ENCODE measurements at places on chromosomes 3 and 15. TPM values are rescaled to one million over a fixed set of nuclear protein-coding genes. Genes with fewer than 3 reads are reported as not detected.

The TRPM1 gene
- total RNA-seq: 3.5 TPM

The ADAMTS9 gene
- 132 TPM for total RNA-seq

The GJD2 gene
- not detected for total RNA-seq

The ANKDD1A gene
- total RNA-seq: 3.6 TPM

- no peak for DNase-seq
Observed at GRCh38 chr3:23671851-23672589, 133.7 kb upstream of the UBE2E1 start.

GRCh38 chr3:165874663-165875489 is 37.7 kb upstream of the BCHE start:
- DNase-seq: no peak

DNA sequence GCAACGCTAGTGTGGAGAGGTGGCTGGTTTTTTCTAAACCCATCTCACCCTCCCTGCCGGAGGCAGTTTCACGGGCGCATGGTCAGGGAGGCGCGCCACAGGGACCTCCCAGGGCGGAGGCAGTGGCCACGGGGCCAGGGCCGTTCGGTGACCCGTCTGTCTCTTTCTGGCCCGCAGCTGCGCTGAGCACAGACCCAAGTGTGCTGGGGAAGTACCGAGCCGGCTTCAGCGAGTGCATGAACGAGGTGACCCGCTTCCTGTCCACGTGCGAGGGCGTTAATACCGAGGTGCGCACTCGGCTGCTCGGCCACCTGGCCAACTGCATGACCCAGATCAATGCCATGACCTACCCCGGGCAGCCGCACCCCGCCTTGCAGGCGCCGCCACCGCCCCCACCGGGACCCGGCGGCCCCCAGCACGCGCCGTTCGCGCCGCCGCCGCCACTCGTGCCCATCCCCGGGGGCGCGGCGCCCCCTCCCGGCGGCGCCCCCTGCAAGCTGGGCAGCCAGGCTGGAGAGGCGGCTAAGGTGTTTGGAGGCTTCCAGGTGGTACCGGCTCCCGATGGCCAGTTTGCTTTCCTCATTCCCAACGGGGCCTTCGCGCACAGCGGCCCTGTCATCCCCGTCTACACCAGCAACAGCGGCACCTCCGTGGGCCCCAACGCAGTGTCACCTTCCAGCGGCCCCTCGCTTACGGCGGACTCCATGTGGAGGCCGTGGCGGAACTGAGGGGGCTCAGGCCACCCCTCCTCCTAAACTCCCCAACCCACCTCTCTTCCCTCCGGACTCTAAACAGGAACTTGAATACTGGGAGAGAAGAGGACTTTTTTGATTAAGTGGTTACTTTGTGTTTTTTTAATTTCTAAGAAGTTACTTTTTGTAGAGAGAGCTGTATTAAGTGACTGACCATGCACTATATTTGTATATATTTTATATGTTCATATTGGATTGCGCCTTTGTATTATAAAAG is 1.8 kb downstream of the HES1 start:
- DNase-seq: no peak

- DNase-seq: no peak
Observed at GRCh38 chr15:92899601-92899947, 550 bp upstream of the CHD2 start.

DNA sequence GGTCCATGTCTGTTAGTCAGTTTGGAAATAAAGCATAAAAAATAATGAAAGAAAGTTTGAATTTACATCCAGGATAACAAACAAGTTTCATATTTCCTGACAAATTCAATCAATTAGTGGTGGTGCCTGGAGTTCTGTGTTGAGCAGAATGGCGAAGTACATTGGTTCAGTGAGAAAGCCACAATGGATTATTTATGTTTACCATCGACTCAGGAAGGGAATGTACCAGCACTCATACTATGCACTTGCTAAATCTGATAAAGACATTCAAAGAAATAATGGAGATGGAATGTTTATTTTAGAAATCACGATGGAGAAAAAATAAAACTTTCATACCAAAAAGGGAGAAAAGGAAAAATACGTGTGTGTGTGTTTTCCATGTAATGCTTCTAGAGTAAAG is 45.3 kb upstream of the MME start:
- no peak for DNase-seq
